Activated CD8-positive, alpha-beta T cell treated with anti-CD3 and anti-CD28 coated beads for 36 hours (primary cell): ENCODE measurements at places on chromosomes 12 and 14.
A peak's percentile ranks its signal among the peaks of the same experiment; 100 is the strongest.

DNA sequence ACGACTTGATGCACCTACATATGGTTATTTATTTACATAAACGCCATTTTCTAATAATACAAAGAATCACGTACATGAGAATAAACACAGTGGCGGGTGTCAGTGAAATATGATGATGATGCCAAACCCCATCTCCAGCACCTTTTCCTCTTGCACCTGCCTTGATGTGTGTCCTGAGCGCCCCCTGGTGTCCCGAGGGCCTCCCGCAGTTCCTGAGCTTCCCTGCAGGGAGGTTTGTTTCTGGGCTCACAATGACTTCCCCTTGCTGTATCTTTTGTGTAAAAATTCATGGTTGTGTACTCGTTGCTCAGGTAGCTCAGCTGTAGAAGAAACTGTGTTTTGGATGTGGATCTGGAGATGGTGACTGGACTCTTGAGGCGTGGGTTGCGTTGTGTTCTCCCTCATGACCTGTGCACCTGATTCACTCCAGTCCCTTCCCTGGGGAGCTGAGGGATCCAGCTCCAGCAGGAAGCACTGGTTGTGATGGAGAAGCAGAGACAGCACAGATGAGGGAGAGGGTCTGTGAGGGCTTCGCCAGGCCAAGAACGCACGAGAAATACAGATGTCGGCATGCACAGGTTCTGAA is 1037.8 kb downstream of the TMEM121 start:
- peak; percentile 85 for DNase-seq

DNA sequence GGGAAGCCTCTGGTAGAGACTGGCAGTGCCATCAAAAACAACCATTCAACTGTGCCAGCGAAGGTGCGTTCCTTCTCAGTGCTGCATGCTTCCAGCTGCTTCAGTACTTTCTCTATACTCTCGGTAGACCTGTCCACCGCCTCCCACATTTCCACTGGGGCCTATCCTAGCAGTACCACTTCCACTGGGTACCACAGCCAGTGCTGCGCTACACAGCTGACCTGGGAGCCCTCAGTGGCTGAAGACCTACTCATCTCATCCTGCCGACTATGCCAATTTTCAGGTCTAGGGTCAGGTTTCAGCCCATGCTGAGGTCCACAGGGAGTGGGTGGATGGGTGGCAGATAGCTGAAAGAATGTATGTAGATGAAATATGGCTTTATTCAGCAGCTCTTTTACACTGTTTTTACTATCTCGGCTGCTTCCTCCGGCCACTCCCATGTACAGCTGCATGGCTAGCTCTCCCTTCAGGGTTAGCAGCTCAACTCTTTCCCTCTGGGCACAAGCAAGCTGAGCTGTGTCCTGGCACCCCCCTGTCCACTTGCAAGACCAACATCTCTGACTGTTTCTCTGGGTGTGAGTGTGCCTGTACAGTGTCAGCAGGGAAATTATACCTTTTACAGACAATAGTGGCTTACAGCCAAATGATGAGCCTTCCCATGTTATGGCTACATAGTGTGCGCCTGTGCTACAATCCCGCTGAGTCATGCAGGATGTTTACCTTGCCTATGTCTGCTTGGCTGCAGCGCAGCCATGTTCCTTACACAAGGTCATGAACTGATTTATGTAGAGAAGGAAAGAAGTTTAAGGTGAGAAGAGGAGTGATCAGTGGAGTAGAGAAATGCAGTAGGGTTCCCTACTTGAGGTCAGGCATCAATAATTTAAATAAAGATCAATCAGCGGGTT is 125.7 kb upstream of the DDHD1 start:
- DNase-seq, result no peak

DNA sequence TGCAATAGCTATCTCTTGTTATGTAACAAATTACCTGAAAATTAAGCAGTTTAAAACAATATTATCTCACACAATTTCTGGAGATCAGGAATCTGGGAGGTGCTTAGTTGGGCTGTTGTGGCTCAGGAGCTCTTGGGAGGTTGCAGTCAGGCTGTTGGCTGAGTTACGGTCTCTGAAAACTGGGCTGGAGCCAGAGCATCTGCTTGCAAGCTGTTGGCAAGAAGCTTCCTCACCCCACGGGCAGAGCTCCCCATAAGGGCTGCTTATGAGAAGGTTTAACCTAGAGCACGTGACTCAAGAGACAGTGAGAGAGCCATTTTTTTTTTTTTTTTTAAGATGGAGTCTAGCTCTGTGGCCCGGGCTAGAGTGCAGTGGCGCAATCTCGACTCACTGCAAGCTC is 346.8 kb downstream of the ATP23 start:
- no peak for DNase-seq

GRCh38 chr12:51009056-51009440 is 17.1 kb downstream of the SLC11A2 start:
- DNase-seq, result peak; percentile 81

DNA sequence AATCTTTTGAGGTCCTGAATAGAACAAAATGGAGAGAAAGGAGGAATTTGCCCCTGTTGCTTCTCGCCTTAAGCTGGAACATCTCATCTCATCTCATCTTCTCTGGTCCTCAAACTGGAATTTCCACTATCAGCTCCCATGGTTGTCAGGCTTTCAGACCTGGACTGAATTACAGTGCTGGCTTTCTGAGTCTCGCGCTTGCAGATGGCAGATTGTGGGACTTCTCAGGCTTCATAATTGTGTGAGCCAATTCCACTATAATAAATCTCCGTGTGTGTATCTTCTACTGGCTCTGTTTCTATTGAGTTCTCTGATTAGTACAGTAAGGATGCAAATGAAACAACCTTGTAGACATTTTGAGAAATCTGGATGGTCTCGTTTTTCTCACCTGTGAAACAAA is 199.0 kb downstream of the TMEM117 start:
- no peak for DNase-seq

GRCh38 chr12:25591144-25591543 is 38.1 kb upstream of the LMNTD1 start:
- DNase-seq, result no peak
